ENCODE measurements at places on chromosomes 11 and 22.

GRCh38 chr11:81787584-81788049, 946.0 kb downstream of the FAM181B start:
- no peak for DNase-seq

DNA sequence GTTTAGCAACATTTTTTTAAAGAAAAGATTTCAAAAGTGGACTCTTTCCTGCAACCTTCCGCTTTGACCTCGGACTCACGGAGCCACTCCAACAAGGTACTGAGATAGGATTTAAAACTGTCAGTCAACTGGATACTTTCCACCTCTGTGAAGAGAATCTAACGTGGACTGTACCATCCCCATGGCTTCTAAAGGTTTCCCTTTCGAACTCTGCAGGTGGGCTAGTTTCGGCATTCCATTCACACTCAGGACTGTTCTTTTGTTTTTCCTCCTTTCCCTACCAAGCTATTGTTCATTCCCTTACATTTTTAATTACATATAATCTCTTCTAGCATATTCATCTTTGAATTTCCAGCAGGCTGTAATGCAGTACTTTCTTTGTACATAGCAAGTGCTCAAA, 88.5 kb upstream of the AKIP1 start:
- no peak for DNase-seq

DNA sequence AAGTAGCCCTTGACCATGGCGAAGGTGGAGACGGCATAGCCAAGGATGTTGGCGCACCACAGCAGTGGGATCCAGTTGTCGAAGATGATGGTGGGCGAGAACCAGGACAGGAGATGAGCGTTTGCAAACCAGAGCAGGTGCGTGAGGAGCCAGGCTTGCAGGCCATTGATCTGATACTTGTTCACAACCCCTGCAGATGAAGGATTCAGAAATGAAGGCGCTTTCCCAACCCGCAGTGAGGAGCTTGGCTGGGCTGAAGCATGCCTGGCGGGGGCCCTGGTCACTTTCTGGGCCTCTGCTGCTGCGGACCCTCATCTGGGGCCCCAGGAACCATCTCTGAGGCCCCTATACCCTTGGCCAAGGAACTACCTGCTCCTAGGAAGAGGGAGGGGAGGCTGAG, 6.9 kb downstream of the DHCR7 start:
- no peak for DNase-seq

- DNase-seq: peak; percentile 46
Measured at GRCh38 chr11:110797453-110797852, 85.2 kb upstream of the ARHGAP20 start.

- DNase-seq: peak; percentile 95
Measured at GRCh38 chr11:106012744-106013143, 9.3 kb downstream of the MSANTD4 start.

DNA sequence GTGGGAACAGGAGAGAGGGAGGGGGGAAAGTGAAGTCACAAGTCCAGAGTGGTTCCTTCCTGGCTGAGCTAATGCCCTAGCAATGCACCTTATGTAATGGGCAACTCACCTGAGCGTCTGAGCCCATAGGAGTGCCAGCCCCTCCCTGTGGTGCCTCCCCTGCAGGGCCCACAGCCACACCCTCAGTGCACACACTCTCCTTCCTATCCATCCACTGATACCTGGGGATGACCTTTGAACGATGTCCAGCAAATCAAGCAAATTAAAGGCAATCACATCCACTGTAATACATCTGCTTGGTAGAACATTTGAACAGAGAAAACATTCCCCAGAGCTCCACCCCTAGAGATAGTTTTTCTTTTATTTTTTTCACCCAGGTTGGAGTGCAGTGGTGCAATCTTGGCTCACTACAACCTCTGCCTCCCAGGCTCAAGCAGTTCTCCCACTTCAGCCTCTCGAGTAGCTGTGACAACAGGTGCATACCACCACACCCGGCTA, 19.6 kb upstream of the MICAL2 start:
- no peak for DNase-seq

GRCh38 chr22:47943729-47944700, 1181.6 kb downstream of the TBC1D22A start:
- no peak for DNase-seq

DNA sequence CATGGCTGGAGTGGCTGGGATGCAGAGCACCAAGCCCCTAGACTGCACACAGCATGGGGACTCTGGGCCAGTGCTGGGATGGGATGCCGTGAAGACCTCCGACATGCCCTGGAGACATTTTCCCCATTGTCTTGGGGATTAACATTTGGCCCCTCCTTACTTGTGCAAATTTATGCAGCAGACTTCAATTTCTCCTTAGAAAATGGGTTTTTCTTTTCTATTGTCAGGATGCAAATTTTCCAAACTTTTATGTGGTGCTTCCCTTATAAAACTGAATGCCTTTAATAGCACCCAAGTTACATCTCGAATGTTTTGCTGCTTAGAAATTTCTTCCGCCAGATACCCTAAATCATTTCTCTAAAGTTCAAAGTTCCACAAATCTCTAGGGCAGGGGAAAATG, 29.2 kb downstream of the RSF1 start:
- DNase-seq: no peak

DNA sequence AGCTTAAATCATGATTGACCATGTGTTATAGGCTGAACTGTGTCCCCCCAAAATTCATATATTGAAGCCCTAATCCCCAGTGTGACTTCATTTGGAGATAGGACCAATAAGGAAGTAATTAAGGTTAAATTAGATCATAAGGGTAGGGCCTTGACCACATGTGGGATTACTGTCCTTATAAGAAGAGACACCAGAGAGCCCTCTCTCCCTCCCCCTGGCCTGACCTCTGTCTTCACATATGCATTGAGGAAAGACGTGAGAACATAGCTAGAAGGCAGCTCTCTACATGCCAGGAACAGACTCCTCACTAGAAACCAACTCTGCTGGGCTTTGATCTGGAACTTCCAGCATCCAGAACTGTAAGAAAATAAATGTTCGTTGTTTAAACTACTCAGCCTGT, 13.6 kb upstream of the NUP50 start:
- DNase-seq: no peak

DNA sequence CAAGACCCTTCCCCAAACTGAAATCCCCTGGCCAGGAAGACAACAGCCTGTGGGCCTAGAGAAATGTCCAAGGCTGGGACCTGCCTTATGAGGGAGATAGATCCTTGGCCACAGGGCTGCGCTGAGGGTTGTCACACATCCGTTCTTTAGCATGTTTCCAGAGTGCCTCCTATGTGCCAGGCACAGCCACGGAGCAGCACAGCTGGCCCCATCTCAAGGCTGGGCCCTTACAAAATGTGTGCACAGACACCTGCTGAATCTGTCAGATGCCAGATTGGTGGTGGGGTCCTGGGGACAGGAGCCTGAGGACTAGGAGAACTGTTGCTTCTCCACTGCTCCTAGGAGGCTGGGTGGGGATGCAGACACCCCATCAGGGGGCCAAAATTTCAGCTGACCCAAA, 11.2 kb downstream of the GRIK4 start:
- DNase-seq: no peak

DNA sequence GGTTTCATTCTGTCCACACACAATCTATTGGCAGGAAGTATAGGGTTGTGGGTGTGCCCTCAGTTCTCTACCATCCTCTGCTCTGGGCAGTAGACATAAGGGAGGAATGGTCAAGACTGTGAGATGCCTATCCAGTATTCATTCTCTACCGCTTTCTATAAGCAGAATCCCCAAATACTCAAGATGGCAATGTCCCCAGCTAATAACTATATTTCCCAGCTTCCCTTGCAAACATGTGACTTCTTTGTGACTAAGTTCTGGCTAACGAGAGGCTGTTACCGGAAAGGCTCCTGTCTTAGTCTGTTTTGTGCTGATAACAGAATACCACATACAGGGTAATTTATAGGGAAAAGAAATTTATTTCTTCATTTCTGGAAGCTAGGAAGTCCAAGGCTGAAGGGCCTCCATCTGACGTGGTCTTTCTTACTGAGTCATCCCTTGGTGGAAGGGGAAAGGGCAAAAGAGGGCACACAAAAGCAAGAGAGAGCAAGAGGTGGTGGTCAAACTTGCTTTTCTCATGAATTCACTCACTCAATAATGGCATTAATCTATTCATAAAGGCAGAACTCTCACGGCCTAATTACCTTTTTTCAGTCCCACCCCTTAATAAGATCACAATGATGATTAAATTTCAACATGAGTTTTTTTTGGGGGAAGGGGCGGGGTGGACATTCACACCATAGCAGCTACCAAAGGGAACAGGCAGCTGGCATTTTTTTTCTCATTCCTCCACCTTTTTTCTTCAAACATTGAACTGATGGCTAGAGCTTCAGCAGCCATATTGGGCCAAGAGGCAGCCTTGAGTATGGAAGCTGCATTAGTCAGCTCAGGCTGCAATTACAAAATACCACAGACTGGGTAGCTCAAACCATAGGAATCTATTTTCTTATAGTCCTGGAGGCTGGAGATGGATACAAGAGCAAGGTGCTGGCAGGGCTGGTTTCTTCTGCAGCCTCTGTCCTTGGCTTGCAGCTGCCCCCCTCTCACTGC, 109.7 kb upstream of the OR9Q1 start:
- no peak for DNase-seq

DNA sequence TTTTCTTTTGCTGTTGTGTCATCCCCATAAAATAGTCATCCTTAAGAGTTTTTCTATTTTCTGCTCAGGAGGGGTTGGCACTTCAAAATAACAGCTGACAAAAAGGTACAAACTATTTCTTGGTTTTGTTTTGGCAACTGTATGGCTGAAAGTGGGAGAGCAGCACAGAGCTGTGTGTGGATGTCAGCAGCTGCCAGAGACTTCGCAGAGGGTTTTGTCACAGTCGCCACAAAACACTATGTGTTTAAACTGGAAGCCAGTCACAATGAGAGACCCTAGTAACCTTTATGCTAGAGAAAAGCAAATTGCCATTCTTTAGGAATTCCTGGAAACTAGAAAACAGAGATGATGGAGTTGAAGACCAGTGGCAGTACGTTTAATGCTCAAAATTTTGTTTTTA, 189.6 kb upstream of the CCDC90B start:
- no peak for DNase-seq

DNA sequence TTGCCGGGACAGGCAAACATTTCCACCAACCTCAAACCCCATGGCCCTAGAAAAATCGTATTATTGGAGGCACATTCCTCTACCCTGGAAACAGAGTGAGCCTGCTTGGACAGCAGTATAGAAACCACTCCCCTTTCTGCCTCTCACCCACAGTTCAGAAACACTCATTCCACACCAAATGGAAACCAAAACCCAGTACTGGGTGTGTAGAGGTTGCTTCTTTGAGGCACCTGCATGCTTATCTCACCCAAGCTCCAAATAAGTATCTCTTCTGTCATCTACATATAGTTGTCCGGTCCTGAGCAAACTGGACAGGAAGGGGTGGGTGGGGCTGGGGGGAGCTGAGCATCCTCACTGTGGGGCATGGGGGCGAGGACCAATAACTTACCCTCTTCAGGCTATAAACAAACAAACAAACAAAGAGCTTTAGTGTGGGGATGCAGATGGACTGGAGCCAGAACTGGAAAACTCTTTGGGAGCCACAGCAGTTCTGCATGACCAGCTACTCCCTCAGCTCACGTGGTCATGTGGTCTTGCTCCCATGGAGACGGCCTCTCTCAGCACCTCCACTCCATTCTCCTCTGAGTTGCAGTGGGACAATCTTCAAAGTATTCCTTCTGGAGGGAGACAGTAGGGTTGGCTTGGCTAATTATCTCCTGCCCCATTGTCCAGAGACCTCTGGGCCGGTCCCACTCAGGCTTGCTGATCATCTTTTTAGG, 1.0 kb upstream of the PLAAT2 start:
- no peak for DNase-seq

- DNase-seq: peak; percentile 51
Measured at GRCh38 chr11:32006799-32007388, 84.0 kb upstream of the RCN1 start.

- DNase-seq: no peak
Measured at GRCh38 chr11:3903207-3903896, 47.9 kb downstream of the STIM1 start.

DNA sequence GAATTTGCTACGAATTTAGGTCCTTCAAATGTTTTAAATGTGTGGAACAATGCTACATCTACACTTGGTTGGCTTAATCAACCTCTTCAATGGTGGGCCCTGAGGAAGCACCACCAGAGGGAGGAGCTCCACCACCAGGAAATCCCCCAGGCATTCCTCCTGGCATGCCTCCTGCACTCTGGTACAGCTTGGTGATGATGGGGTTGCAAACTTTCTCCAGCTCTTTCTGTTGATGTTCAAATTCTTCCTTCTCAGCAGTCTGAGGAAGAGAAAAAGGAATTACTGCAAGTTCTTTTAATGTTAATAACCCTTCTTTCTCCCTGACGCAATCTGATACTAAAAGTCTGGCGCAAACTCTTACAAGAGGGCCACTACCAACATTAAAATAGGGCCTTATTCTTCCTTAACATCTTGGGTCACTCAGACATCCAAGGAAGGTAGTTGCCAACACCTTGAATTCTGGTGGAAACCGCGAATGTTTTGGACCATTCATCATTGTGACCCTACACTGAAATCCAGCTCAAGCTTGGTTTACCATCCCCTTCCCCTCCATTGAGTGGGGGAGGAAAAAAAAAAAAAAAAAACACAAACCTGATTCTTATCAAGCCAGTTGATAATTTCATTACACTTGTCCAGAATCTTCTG, 4.2 kb downstream of the HSPA8 start:
- no peak for DNase-seq

- no peak for DNase-seq
Measured at GRCh38 chr22:30867746-30868662, 100.6 kb downstream of the MORC2 start.

GRCh38 chr22:25405841-25406509, 158.5 kb upstream of the GRK3 start:
- no peak for DNase-seq

DNA sequence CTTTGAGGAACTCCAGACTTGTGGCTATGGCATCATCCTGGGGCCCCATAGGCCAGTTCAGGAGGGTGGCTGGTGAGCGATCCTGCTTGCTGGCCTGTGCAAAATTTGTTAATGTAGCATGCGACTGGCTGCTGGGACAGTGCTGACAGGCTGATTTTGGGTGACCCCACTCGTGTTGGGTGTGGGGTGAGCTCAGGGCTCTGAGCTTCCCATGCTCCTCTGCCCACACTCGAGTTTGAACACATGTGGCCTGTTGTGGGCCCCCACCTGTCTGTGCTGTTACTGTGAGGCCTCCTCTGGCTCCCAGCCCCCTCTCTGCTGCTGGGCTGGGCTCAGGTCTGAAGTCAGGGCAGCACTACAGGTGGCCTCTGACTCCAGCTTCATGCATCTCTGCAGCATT, 64.4 kb upstream of the MYEOV start:
- DNase-seq: no peak

GRCh38 chr22:47193606-47194329, 431.3 kb downstream of the TBC1D22A start:
- no peak for DNase-seq

GRCh38 chr22:39148727-39149535, 3.5 kb downstream of the CBX7 start:
- no peak for DNase-seq

GRCh38 chr22:23236440-23237184, 56.3 kb downstream of the BCR start:
- no peak for DNase-seq

- no peak for DNase-seq
Measured at GRCh38 chr11:849951-850774, 7.5 kb downstream of the TSPAN4 start.

GRCh38 chr11:78564490-78565467, 9.9 kb downstream of the NARS2 start:
- peak; percentile 76 for DNase-seq

GRCh38 chr11:46896719-46897406, 21.5 kb downstream of the LRP4 start:
- DNase-seq: peak; percentile 37

GRCh38 chr11:128497061-128497775, 90.1 kb downstream of the ETS1 start:
- DNase-seq: peak; percentile 99
